Activated CD4-positive, alpha-beta T cell treated with anti-CD3 and anti-CD28 coated beads for 48 hours (primary cell): ENCODE measurements at places on chromosomes 1 and 21.

DNA sequence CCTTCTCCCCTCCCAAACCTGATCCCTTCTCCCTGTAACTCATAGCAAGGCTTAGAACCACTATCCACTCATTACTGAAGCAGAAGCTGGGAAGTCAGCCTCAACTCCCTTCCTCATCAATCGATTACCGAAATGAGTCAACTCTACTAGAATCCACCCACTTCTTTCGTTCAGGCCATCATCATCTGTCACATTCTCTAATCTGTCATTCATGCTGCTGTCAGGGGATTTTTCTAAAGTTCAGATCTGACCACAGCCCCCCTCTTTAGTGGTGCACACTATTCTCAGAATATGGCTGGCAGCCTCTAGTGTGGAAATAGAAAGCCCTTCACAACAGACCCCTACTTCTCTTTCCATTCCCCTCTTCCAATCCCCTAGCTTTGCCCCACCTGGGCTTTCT is 5.1 kb downstream of the NT5C1A start:
- peak; percentile 55 for DNase-seq

DNA sequence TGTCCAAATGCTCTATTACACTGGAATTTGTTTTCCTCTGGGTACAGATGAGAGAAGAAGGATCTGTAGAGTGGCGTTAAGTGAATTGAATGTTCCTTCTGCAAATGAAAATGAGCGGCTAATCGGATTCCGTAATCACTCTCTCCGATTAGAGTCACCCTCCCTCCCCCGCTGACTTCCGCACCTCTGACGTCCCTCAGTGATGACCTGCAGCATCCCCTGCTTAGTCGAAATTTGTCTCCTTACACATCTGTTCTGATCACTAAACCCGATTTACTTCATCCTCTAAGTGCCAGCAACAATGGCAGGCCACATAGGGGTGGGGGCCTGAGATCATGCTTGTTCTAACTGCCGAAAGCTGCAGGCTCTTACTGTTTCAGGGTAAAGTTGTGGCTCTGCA is 378.7 kb downstream of the SEC16B start:
- no peak for DNase-seq

DNA sequence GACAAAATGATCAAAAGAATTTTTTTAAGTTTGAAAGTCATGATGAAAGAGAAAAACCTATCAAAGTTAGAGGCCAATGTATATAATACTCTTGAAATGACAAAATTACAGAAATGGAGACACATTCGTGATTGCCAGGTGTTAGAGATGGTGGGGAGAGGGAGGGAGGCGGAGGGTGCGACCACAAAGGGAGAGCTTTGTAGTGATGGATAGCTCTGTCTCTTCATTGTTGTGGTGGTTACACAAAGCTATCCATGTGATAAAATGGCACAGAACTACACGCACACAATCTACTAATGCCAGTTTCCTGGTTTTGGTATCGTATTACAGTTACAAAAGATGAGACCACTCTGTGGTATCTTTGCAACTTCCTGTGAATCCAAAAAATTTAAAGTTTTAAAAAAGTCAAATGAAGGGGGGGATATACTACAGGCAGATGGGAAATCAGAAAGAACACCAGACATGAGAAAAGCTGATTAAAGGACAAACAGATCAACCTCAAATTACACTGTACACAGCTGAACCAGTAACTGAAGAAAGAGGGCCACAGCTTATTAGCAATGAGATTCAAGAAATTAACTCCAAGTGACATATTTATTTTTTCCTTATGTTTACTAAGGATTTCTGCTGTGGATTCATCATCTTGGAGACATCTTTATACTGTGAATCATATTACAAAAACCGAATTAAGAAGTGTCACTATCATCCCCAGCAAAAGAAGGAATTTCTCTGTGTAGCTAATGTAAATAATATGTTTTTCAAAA is 199.1 kb downstream of the SLC45A1 start:
- peak; percentile 49 for DNase-seq

- no peak for DNase-seq
These were observed 1.5 kb downstream of the ATP8B2 start for GRCh38 chr1:154326546-154327465.

DNA sequence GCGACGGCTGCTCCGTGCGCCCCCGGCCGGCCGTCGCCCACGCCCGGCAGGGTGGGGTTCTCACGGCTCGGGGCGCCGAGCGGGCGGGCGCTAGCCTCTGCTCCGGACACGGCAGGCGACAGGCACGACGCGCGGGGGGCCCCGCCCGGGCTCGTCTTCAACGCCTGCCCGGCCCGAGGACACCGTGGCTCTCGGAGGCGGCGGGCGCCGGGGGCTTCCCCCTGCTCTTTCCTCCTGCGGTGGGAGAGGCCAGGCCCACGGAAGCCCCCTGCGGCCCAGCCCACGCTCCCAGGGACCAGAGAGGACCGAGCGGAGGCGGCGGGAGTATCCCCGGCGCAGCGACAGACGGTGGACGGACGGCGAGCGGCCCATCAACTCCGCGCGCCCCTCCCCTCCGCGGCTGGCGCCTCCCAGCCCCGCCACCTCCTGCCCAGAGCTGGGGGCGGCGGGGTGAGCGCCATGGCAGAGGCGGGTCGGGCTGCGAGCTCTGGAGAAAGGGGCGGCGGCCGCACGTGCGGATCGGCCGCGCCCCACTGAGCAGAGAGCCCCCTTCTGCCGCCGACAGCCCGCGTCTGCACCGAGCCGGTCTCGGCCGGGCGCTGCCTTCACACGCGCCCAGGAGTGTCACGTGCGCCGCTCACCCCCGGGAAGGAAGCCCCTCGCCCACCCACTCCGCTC is at the start of the genes SHE and TDRD10:
Gene SHE, minus strand, starts transcription at position 347 of the 678 bp plus-strand sequence. CDS start 386 bp downstream, outside the sequence.
Gene TDRD10, plus strand, starts transcription at position 154 of the 678 bp plus-strand sequence. CDS start 4,685 bp downstream, outside the sequence.
- DNase-seq = peak; percentile 7

DNA sequence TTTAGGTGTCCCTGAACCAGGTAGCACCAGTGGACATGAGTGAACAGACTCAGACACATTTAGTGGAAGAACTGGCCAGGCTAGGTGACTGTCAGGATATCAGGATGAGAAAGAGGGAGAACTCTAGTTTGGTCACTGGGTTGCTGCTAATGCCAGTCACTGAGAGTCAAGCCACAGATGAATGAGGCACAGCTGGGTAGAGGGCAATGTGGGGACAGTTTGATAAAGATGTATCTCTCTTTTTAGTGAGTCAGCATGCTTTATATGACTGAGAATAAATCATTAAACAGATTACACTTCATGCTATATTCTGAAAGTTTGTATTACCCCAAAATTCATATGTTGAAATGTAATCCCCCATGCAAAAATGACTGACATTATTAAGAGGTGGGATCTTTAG is 87.1 kb downstream of the SELENOF start:
- DNase-seq = no peak

GRCh38 chr1:230772457-230773395 is 25.5 kb downstream of the CAPN9 start:
- DNase-seq = no peak

DNA sequence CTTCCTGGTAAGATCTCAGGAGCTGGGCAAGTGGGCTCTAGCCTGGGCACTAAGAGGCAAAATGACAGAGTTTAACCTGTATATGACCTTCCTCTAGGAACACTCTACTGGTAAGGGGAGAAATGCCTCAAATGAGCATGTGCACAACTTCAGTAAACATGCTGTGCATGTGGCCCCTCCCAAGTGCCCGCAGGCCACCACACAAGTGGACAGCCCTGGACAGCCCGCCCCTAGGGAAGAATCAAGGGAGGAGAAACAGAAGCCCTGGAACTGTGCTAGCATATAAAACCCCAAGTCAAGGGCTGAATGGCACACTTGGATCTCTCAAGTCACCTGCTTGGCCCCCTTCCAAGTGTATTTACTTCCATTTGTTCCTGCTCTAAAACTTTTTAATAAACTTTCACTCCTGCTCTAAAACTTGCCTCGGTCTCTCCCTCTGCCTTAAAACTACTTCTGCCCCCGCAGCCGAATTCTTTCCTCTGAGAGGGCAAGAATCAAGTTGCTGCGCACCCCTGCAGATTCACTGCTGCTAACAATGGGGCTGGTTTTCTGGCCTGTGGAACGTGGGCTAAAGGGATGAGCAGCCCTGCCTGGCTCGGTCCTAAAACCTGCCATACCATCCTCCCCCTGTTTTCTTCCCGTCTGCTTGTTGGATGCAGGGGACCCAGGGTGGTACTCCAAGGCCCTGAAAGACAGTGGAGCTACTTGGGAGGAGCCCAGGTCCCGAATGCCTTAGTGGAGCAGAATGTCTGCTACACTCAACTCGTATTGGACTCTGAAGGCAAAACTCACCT is 93.5 kb downstream of the IER5 start:
- no peak for DNase-seq

- DNase-seq = no peak
These were observed 20.8 kb upstream of the GBP1 start for GRCh38 chr1:89085781-89086180.

GRCh38 chr21:37342046-37342632 is 24.4 kb upstream of the DYRK1A start:
- DNase-seq = no peak

DNA sequence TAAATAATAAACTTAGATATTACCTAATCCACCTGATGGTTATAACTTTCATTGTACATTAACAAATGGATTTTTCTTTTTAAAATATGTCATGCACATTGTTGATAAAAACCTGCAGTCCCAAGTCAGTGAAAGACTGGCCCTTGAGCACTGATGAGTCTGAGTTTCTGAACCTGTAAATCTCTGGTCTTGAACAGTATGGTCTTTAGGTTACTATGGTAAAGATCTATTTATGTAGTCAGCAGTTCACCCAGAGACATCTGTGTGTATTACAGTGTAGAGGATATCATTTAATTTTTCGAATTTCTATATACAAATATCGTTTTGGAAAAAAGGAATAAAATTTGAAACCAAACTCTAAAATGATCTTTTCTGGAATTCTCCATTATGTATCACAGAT is 30.4 kb upstream of the SCYL3 start:
- no peak for DNase-seq

GRCh38 chr1:206935491-206936067 is 10.7 kb downstream of the PIGR start:
- peak; percentile 78 for DNase-seq

GRCh38 chr1:86641318-86641717 is 63.1 kb upstream of the SH3GLB1 start:
- no peak for DNase-seq

GRCh38 chr1:226686440-226687425 is 52.3 kb downstream of the ITPKB start:
- no peak for DNase-seq

DNA sequence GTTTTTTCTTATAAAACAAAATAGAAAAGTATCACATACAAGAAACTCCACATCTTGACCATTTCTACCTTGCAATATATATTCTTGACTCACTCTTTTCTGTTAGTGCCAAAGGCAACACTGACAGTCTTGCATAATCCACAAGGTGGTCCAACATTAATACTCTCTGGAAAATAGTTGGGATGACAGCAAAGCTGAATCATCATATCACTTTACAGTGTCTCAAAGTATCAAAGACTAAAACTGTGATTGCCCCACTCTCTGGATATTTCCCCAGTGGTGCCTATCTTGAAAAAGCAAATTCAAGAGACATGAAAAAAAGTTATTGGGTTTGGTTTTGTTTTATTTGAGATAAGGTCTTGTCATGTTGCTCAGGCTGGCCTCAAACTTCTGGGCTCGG is 14.6 kb upstream of the TGFBR3 start:
- no peak for DNase-seq

- DNase-seq = no peak
These were observed 633.8 kb downstream of the PTPRC start for GRCh38 chr1:199272628-199273086.

GRCh38 chr1:150386592-150386991 is 22.6 kb downstream of the RPRD2 start:
- no peak for DNase-seq

DNA sequence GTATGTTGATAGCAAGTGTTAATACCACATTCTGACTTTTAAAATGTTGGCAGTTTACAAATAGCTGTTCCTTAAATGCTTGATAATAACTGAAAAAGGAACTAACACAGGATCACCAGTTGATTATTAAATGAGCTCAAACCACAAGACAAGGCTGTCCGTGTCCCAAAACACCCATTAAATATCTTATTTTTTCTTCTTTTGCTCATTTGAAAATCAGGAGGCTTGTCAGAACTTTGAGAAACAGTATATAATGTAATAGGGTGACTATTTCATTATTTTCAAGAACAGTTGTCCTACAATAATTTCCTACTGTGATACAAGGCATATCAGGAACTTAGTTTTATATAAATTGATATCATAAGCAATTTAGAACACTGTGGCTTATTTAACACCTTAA is 2.7 kb downstream of the CDKN2C start:
- DNase-seq = no peak

GRCh38 chr1:35768350-35769187 is 1.2 kb downstream of the CLSPN start:
- no peak for DNase-seq

DNA sequence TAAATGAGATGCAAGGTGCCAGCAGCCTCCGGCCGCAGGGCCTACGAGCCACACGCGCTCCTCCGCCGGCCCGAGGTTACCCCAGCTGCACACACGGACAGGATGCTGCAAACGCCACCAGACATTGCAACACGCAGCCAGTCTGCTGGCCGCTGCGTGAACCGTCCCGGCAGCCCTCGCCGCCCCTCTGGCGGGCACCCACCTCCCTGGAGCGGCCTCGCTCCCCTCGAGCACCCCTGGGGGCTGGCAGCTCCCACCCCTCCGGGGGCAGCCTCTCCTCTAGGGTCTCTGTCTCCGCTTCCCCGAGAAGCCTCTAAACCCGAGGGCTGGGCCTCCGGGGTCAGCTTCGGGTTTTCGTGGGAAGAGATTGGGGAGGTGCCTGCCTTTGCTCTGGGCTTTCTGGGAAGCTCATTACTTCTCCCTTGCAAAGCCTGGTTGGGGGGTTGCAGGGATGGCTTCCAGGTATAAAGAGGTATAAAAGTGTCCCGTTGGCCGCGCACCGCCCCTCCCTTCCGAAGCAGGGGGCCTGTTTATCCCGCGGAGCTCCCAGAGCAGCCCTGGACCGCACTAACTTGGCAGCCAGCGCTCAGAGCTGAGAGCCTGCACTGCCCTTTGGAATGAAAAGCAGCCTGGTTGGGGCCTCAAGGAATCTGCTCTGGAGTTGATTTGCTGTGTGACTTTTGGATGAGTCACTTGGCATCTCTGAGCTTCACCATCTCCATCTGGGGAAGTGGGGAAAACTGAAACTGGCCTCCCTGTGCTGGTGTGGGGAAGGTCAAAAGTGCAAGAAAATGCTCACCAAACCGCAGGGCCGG is 21.8 kb downstream of the DHRS3 start:
- DNase-seq = no peak

GRCh38 chr1:31522556-31522845 is 53.8 kb upstream of the TINAGL1 start:
- DNase-seq = no peak

DNA sequence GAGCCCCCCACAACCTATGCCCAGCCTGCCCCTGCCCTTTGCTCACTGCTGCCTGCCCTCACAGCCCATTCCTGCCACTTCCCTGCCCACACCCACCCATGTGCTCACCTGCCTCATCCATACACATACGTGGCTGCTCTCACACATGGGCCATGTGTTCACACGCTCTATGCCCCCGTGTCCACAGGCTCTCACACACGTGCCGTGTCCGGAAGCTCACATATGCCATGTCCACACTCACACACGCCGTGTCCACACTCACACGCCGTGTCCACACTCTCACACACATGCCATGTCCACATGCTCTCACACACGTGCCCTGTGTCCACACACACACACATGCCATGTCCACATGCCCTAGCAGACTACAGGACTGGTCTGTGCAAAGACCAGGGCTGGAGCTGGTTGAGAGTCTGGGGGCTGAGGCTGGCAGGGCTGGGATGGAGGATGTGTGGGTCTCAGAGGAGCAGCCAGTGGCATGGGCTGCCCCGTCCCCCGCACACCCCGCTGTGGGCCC is 583 bp upstream of the RNF223 start:
- DNase-seq = no peak

GRCh38 chr1:27992276-27992675 is 32.5 kb downstream of the XKR8 start:
- DNase-seq = peak; percentile 50

- DNase-seq = peak; percentile 22
These were observed 18.2 kb upstream of the FCGR2A start for GRCh38 chr1:161486806-161487741.
